Activated gamma-delta T cell (primary cell): ENCODE measurements at places on chromosomes 1 and 21.

DNA sequence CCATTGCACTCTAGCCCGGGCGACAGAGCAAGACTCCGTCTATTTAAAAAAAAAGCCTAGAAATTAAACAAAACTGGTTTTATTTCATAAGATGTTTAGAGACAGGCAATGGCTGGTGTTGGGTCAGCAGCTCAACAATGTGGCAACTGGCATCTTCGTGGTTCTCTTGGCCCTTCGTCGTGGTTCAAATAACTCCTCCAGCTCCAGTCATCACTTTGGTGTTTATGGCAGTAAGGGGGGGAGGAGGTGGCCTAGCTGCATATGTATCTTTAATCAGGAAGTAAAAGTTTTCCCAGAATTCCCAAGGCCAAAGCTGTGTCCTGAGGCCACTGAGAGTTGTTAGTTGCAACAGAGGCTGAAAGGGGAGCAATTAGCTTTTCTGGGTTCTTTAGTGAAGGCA lies 13.0 kb upstream of the LTN1 start:
- DNase-seq = no peak

GRCh38 chr1:35574125-35574654 lies 1.1 kb downstream of the TFAP2E start:
- no peak for DNase-seq

DNA sequence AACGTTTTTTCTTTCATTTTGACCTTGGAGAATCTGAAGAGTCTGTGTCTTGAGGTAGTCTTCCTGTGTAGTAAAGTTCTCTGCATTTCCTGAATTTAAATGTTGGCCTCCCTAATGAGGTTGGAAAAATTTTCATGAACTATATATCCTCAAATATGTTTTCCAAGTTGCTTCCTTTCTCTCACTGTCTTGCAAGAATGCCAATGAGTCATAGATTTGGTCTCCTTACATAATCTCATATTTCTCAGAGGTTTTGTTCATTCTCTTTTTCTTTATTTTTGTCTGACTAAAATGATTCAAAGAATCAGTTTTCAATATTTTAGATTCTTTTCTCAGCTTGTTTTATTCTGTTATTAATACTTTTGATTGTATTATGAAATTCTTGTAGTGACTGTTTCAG lies 87.6 kb downstream of the DRAM2 start:
- DNase-seq = no peak

GRCh38 chr1:60073605-60074278 lies at the start of gene C1orf87:
TSS of gene C1orf87 (minus strand) at chr1:60073770. CDS start at chr1:60072643, 1,127 bp downstream.
- DNase-seq = no peak

DNA sequence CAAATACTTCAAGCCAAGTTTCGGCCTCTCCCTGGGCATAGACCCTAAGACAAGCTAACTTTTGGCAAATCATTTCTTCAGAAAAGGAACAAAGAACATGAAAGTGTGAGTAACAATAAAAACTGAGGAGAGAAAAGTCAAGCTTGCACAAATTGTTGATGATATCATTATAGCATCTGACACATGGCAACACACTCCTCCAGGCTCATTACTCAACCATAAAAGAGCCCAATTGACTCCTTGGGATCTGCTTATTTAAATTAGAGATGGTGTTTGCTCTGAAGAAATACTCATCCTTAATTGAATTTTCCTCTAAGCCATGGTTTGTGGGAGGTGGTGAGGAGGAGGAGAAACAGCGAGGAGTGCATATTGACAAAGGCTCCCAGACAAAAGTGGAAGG lies 54.5 kb downstream of the TNFSF4 start:
- DNase-seq = no peak

DNA sequence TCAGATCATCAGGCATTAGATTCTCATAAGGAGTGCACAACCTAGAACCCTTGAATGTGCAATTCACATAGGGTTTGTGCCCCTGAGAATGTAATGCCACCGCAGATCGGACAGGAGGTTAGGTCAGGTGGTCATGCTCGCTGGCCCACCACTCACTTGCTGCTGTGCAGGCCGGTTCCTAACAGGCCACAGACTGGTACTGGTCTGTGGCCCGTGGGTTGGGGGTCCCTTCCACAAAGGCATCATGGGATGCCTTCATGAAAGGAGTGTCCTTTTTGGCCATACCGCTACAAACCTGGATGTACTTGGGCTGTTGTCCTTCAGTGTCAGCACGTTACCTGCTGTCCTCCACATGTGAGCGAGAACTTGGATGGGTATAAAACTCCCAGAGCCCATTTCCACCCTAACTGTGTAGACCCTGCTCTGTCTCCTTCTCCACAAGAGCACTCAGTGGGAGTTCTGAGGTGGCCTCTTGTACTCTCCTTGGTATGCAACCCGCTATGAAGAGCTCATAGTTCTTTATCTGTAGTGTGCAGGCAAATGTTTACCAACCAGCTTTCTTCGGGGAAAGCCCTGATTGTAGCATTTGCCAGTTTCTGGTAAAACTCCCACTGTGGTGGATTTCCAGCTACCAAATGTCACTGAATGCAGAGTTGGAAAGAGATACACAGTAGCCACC lies 41.7 kb upstream of the SLC19A1 start:
- no peak for DNase-seq

DNA sequence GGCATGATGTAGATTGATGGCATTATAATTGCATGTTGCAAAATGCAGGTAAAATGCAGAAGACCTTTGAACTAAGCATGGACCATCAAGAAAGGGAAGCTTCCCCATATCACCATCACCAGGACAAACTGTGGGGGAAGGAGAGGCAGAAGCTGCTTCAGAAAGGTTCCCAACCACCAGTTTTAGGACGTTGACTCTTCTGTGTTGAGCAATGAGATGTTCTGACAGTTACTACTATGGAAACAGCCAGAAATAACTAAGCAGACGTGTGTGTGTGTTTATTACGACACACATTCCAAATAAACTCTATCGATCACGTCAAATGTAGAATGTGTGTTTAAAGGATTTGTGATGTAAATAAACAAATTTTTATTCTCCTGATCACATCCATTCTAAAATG lies 110.2 kb upstream of the PLD5 start:
- DNase-seq = no peak

DNA sequence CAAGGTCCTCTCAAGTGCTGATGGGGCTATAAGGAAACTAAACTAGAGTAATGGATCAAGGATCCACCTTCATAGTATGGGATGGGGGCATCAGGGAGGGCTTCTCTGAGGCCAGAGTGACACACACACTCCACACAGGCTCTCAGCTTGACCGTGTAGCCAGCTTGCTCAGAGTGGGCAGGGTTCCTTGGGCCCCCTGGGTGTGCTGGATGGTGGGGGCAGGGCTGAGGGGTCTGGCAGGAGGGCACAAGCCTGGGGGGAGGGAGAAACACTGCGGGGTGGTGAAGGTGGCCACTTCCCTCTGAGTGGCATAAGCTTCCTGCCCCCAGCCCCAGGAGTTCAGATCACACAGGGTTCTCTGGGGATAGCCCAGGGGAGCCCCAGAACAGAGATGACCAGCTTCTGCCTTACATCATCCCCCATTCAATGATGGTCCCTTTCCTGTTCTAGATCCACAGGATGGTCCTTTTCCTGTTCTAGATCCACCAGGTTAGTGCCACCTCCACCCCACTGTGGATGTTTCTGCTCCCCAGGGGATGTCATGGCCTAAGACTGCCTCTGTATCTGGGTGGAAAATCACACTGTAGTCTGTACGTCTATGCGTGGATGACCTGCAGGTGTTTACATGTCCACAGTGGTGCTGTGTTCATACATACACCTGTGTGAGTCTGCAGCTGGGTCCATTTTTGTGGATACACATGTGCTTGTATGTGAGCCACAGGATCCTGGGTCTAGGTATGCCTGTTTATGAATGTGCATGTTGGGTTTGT lies 525.0 kb downstream of the PTPRU start:
- DNase-seq = no peak

DNA sequence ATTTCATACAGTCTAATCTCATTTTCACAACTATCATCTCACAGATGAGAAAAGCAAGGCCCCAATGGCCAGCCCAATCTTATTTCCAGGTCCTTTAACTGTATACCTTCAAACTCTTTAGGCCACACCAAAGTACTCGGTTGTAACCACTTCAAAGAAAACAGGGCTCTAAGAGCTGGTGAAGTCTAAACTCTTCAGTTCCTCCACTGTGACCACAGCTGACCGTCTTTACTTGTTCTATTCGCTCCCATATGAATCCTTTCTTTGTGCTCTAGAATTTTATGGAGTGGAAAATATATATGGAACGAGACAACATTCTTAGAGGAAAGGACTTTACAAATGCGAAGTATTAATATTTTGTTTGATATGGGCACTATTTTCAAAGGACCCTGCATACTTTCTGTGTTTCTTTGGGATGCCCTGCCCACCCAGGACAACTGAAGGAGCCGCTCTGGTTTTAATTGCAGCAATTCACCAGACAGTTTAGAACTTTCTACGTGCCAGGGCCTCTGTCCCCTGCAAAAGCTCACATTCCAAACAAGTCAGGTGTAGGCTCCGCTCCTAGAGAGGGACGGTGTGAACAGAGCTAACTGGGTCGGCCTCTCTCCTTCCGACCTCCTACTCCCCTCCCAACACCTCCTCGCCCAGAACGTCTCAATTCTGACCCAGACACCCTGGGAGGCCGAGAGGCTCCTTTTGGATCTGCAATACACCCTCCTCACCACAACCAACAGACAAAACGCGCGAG lies 15.7 kb downstream of the IER5 start:
- no peak for DNase-seq

DNA sequence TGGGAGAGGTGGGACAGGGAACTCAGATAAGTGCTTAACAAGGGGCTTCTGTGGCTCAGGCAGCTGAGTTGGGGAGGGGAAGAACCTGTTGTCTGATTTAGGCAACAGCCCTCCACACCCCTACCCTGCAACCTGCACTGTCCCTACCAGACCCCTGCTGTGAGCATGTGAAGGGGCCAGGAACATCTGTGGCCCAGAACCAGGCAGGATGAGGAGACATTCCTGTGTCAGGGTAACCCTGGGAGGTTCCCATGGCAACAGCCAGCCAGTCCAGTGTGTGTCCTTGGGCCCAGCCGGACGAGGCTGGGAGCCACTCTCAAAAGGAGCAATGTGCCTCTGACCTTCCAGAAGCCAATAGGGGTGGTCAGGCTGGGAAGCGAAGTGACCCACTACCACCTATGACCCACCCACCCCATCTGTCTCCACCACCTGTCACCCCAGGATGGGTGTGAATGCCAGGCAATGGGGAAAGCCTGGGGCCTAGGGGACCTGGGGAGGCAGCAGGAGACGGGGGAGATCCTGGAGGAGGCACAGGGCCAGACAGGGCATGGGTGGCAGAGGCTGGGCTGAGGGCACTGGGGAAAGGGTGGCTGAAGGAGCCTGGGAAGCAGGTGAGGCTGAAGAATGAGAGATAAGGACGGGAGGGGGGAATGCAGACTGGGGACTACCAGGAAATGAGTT lies 5.0 kb upstream of the PMVK start:
- no peak for DNase-seq

GRCh38 chr1:242184955-242185354 lies 186.1 kb upstream of the MAP1LC3C start:
- DNase-seq = no peak

DNA sequence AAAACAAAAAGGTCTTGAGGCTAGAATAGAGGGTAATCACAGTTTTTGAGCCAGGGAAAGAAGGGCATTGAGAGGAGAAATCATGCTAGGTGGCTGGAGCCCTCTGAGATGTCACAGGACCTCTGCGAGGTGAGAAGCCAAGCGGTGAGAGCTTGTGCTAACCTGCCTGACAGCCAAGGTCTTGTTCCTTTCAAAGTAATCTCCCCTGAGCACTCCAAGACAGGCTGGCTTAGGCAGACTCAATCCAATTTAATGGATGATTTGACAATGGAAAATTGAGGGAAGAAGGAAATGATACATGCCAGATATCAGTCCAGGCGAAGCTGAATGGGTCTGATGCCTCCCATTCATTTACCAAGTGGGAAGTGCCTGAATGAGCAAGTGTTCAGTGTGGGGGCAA lies 311.9 kb upstream of the PTBP2 start:
- no peak for DNase-seq

- DNase-seq = no peak
Measured at GRCh38 chr21:37337831-37338230, 28.7 kb upstream of the DYRK1A start.

GRCh38 chr21:29827236-29827635 lies 112.6 kb downstream of the GRIK1 start:
- DNase-seq = no peak

DNA sequence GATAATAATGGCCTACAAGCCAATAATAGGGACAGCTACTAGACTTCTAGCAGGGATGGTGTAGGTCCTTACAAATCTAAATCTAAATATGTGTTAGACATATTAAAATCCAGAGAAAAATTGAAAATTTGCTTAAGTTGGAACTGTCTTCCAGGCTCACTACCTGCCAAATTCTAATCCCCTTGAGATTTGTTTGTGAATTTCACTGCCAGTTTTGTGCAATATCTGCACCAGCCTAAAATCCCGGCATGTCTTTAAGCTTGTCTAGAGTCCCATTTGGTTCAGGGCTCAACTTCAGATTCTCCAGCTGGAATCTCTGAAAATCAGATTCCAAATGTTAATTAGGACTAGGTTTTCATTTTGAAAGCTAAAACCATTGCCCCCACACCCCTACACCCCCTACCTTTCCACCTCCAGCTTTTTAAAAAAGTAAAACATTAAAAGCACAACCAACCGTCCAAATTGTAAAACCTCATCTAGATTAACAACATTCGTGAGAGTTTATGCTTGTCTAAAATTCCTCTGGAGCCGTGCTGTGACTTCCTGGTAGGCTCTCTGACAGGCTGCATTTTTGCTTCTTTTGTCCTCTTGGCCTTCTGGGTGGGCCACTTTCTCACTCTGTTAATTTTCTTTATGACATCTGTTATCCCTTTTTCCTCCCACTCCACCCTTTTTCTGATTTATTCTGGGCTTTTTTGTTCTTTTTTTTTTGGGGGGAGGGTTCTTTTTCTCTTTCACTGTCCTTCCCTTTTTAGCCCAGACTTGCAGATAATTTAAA lies 348.7 kb downstream of the PAPPA2 start:
- no peak for DNase-seq

GRCh38 chr1:221448585-221449175 lies 293.2 kb downstream of the DUSP10 start:
- no peak for DNase-seq

DNA sequence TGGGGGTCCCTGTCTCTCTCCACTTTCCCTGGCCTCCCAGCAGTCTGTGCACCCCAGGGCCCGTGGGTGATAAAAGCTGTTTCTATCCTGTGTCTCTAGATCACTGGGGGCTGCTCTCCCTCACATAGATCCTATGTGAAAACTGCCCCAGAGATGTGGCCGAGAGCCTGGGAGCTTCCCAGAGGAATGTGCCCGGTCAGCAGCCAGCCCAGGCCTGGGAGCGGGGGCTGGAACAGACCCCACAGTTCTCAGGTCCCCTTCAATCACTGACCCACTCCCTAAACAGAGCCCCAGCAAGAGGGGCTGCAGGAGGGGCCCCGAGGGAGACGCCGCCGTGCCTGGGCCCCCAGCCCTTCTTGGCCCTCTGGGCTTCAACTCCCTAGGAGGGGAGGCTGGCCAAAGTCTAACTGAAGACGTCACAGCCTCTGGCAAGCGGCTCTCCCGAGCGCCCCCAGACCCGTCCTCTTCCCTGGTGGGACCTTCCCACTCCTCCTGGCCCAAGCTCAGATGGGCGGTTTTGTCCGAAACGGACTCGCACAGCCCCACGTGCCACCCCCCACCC lies 403 bp downstream of the MXRA8 start:
- no peak for DNase-seq
